ENCODE measurements at places on chromosomes 2 and 18. TPM values are rescaled to one million over a fixed set of nuclear protein-coding genes. Genes with fewer than 3 reads are reported as not detected.

Gene POTEI
- total RNA-seq: not detected

Gene DSEL
- 0.47 TPM for total RNA-seq

Gene RAB1A
- total RNA-seq: 61.9 TPM

Gene FBXO15
- 2.0 TPM for total RNA-seq

Gene TTC39C
- total RNA-seq: 95.1 TPM

Gene CIB4
- total RNA-seq: not detected

Gene CYP1B1
- total RNA-seq: 8.6 TPM

Gene C2orf80
- not detected for total RNA-seq

Gene PRPF40A
- 113 TPM for total RNA-seq

Gene TTN
- 11.9 TPM for total RNA-seq

Gene SKOR2
- not detected for total RNA-seq

Gene ZBTB14
- 34.3 TPM for total RNA-seq

Gene EVX2
- not detected for total RNA-seq

Gene MPPE1
- 60.4 TPM for total RNA-seq

Gene GKN2
- not detected for total RNA-seq

Gene REEP1
- total RNA-seq: 0.11 TPM
